ENCODE measurements at places on chromosomes 2 and 18.
A peak's percentile ranks its signal among the peaks of the same experiment; 100 is the strongest.

- DNase-seq: no peak
These were observed 72.9 kb downstream of the HS6ST1 start for GRCh38 chr2:128245813-128246212.

GRCh38 chr2:238876232-238876630 is 28.3 kb downstream of the TWIST2 start:
- no peak for DNase-seq

- DNase-seq: no peak
These were observed 215.2 kb downstream of the GULP1 start for GRCh38 chr2:188506843-188507242.

- no peak for DNase-seq
These were observed 111.0 kb upstream of the MAP4K3 start for GRCh38 chr2:39547811-39548719.

GRCh38 chr2:180999274-180999964 is 19.0 kb downstream of the UBE2E3 start:
- no peak for DNase-seq

- DNase-seq: no peak
These were observed 10.3 kb downstream of the DIPK1C start for GRCh38 chr18:74446631-74447403.

- no peak for DNase-seq
These were observed 135.7 kb downstream of the NFATC1 start for GRCh38 chr18:79531386-79531785.

GRCh38 chr2:152350155-152350679 is 15.2 kb downstream of the FMNL2 start:
- DNase-seq: no peak

- DNase-seq: no peak
These were observed 137.3 kb downstream of the TMEM131 start for GRCh38 chr2:97858442-97858841.

DNA sequence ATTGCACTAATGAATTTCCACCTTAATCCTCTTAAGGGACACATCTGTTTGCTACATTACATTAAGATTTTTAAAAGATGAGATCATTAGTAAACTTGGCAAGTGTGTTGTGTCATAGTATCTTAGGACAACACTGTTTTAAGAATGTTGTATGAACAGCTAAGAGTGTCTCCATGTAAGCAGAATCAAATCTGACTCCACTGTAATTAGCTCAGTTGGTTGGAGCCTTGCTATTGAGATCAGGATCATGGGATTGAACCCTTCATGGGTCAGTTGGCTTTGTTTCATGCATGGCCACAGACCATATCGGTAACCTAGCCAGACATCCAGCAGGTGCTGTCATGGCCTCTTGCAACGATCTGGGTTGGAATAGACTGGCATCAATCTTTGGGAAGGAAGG is 5.2 kb downstream of the FHOD3 start:
- no peak for DNase-seq

GRCh38 chr18:78558101-78558810 is 421.4 kb upstream of the SALL3 start:
- DNase-seq: no peak

- DNase-seq: no peak
These were observed 23.5 kb upstream of the KLF11 start for GRCh38 chr2:10019602-10020400.

DNA sequence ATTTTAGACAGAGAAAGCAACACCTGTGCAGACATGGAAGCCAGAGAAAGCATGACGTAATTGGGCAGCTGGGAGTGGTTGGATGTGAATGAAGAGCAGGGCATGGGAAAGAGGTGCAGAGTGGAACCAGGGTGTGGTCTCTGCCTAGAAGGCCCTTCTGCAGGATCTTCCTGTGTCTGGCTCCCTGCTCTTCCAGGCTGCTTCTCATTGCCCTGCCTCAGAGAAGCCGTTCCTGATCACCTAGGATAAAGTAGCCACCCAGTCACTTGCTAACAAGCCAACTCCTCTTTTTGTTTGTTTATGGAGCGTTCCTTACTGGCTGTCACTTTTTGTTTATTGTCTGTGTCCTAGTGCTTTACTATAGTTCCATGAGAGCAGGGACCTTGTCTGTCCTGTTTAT is 28.5 kb downstream of the GALNT1 start:
- peak; percentile 73 for DNase-seq

GRCh38 chr2:240277807-240278522 is 137.5 kb upstream of the OTOS start:
- no peak for DNase-seq

- no peak for DNase-seq
These were observed 230.7 kb upstream of the CCDC68 start for GRCh38 chr18:55189972-55190371.
